Endodermal cell (in vitro differentiated cells): ENCODE measurements at places on chromosomes 7 and 10. TPM values are rescaled to one million over a fixed set of nuclear protein-coding genes. Genes with fewer than 3 reads are reported as not detected.

DNA sequence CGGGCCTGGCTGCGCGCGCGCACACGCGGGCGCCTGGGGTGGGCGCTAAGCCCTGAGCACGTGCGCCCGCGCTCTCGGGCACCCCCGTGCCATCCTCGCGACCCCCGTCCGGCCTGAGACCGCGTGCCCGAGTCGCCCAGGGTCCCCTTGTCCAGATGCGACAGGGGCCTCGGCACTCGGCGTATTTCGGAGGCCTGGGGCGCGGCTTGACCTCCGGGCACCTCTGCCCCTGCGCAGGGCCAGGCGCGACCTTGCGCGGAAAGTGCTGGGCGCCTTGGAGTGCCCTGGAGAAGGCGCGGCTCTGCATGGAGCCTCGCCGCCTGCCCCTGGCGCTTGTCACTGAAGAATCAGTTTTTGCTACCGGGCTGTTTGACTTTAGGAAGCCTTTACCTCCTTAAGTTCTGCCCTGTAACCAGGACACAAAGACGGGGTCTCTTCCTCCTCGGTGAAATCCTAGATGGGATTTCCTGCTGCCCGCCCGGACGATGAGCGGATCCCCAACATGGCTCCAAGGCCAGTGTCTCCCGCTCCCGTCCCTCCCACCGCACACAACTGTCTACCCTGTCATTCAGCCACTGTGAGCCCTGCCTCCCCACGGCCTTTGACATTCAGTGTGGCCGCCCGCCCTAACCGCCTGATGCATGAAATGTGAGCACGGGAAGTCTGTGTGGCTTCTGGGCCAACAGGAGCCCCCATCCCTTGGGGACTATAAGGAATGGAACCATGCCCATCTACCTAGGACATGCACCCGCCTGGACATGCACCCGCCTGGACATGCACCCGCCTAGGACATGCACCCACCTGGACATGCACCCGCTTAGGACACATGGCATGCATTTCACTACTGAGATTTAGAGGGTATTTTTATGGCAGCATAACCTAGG, 1.1 kb upstream of the STK32C start:
- H3K27ac ChIP-seq, result no peak overlapping the region
- H3K4me3 ChIP-seq, result peak overlapping the region; percentile 75
- peaks cover 59% of the 10 kb centered on the region for H3K27me3 ChIP-seq
- peak; percentile 75 for DNase-seq

GRCh38 chr10:4234661-4235060, 449.7 kb upstream of the KLF6 start:
- H3K36me3 ChIP-seq, result no peaks in the 10 kb centered on the region
- H3K4me3 ChIP-seq, result no peak overlapping the region

DNA sequence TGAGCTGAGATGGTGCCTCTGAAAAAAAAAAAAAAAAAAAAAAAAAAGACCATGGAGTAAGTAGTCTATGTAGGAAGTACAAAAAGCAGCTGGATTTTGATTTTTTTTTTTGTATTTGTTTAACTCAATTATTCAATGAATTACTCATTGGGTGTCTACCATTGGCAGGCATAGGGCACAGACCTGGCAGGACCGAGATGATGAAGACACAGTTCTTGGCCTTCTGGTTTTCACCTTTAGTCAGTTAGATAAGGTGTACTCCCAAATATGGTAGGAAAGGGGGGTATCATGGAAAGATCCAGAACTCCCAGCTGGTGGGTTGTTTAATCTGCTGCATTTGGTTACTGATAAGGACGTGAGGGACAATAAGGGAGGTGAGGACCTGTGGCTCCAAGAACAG, 97.1 kb upstream of the NMT2 start:
- H3K27ac ChIP-seq, result no peak overlapping the region
- H3K4me3 ChIP-seq, result no peak overlapping the region
- H3K27me3 ChIP-seq, result no peaks in the 10 kb centered on the region
- peaks cover 14% of the 10 kb centered on the region for H3K36me3 ChIP-seq
- H3K4me1 ChIP-seq, result peaks cover 4% of the 10 kb centered on the region

DNA sequence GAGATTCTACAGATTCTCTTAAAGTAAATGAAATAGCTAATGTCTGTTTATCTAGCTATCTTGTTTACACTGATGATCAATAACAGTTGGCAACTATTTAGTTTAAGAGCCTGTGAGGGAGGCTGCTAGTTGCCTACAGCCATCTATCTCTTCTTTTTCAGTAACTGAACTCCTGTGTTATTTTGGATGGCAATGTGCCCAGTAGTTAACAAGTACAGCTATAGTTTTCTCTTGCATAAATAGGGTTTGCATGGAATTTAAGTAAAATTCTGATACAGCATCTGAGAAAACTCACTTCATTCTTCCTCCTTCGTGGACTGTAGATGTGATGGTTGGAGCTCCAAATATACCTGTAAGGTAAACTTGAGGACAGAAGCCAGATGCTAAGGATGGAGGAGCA, 219.5 kb upstream of the POT1 start:
- no peak overlapping the region for H3K4me3 ChIP-seq
- H3K27ac ChIP-seq, result no peak overlapping the region
- H3K36me3 ChIP-seq, result no peaks in the 10 kb centered on the region
- no peaks in the 10 kb centered on the region for H3K27me3 ChIP-seq
- no peak for DNase-seq

DNA sequence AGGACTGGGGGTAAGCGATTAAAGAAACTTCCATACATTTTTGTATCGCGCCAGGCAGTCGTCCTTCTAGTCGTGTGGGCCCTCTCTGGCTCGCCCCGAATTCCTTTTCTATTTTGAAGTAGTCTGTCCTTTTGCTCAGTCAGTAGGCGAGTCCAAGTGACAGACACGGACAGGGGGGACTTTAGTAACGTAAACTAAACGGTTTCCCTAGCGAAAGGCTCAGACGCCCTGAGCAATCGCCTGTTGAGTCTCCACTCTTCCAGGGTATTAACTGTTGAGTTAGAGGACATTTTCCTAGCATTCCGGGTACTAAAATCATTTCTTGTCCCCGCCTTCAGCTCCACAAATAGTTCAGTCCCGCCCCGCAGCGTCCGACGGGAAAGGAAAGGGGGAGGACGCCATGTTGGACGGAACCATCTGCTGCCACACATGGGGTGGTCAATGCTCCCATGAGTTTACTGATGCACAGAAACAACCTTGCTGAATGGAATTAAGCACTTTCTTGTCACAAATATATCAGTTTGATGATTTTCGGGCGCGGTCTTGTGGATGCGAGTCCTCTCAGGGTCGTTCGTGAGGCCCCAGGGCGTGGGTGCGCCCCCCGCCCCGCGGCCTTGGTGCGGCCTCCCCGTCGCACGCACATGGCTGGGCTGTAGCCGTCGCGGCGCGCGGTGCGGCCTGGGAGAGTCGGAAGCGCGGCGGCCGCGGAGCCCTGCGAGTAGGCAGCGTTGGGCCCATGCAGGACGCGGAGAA, at the start of gene EIF3B:
Gene EIF3B (plus strand): TSS at position 642 of the 753 bp plus-strand sequence. CDS start 95 bp downstream, at position 737.
- H3K27ac ChIP-seq, result peak within 1 kb of the TSS; percentile 100
- DNase-seq, result peak; percentile 93
- H3K27me3 ChIP-seq, result no peaks in the 10 kb centered on the region
- H3K4me3 ChIP-seq, result peak within 1 kb of the TSS; percentile 94
- H3K4me1 ChIP-seq, result peaks cover 6% of the 10 kb centered on the region

DNA sequence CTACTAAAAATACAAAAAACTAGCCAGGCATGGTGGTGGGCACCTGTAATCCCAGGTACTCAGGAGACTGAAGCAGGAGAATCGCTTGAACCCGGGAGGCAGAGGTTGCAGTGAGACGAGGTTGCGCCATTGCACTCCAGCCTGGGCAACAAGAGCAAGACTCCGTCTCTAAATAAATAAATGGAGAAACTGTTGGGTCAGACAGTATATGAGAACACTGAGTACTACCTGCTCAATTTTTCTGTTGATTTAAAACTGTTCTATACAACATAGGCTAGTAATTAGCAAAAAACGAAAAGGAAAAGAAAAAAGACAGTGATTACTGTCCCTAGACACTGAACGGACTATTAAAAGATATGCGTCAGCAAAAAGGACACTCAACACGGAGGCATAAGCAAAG, 26.7 kb downstream of the GFRA1 start:
- no peaks in the 10 kb centered on the region for H3K4me1 ChIP-seq
- no peaks in the 10 kb centered on the region for H3K27me3 ChIP-seq
- H3K27ac ChIP-seq, result no peak overlapping the region
- no peak for DNase-seq
- H3K4me3 ChIP-seq, result no peak overlapping the region

- peak; percentile 57 for DNase-seq
- H3K27ac ChIP-seq, result no peak overlapping the region
- peaks cover 19% of the 10 kb centered on the region for H3K4me1 ChIP-seq
Observed at GRCh38 chr7:69966766-69967591, 368.7 kb downstream of the AUTS2 start.

GRCh38 chr10:1050145-1050544, 1.2 kb upstream of the IDI1 start:
- H3K27ac ChIP-seq, result peak overlapping the region; percentile 99
- H3K36me3 ChIP-seq, result peaks cover 53% of the 10 kb centered on the region
- H3K27me3 ChIP-seq, result no peaks in the 10 kb centered on the region
- peak overlapping the region; percentile 100 for H3K4me3 ChIP-seq
- peak; percentile 62 for DNase-seq
- H3K4me1 ChIP-seq, result peaks cover 3% of the 10 kb centered on the region

GRCh38 chr7:68218461-68218860, 1221.8 kb downstream of the TYW1 start:
- no peak for DNase-seq
- no peaks in the 10 kb centered on the region for H3K4me1 ChIP-seq
- peak overlapping the region; percentile 70 for H3K4me3 ChIP-seq
- no peaks in the 10 kb centered on the region for H3K27me3 ChIP-seq
- no peak overlapping the region for H3K27ac ChIP-seq

DNA sequence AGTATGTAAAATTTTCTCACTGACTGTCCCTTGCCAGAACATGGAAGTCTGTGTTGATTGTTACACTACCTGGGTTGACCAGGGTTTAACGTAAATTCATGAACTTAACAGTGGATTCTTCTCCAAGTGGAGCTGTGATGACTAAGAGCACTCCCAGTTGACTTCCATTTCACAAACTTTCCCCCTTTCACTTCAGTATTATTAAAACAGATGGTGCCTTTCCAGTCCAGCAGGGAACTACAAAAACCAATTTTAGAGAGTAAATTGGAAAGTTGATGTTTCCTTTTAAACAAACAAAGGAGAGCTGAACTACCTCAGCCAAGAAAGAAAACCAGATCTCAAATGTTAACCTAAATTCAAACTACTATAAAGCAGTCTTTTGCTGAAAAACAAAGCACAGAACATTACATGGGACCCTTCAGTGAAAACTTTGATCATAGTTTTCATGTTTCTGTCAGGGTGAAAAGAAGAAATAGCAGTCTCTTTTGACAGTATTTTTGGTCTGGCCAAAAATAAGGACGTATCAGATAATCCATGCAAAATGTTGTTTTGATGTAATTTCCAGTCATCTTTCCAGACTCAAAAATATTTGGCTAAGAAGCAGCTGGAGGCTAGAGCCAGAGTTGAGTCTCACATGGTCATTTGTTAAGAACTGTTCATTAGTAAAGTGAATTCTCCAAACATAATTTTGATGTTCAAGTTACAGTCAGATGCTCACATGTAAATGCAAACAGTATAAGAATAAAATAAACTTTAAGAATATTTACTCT, 479.9 kb upstream of the AKR1E2 start:
- no peak overlapping the region for H3K4me3 ChIP-seq
- H3K36me3 ChIP-seq, result no peaks in the 10 kb centered on the region
- H3K27me3 ChIP-seq, result no peaks in the 10 kb centered on the region
- no peak for DNase-seq
- H3K4me1 ChIP-seq, result no peaks in the 10 kb centered on the region

DNA sequence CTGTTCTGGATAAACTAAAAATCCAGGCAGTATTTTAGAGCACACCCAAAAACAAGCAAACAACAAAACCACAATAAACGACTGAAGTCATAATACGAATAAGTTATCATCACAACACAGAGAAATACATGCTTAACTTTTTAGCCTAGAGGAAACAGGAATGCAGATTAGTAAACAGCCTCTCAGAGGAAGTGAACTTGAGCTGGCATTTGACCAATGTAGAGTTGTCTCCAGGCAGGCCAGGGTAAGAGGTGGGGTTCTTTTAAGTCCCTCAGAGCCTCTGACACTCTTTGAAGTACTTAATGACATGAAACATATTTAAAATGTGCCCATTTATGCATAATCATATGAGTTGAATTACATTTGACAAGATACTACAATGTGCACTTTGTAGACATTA, 43.3 kb upstream of the PLXDC2 start:
- no peak for DNase-seq
- no peak overlapping the region for H3K4me3 ChIP-seq
- H3K27me3 ChIP-seq, result no peaks in the 10 kb centered on the region
- no peaks in the 10 kb centered on the region for H3K36me3 ChIP-seq
- peaks cover 3% of the 10 kb centered on the region for H3K4me1 ChIP-seq

GRCh38 chr10:49371967-49372366, 23.9 kb downstream of the DRGX start:
- H3K27ac ChIP-seq, result no peak overlapping the region
- DNase-seq, result no peak
- no peaks in the 10 kb centered on the region for H3K27me3 ChIP-seq

DNA sequence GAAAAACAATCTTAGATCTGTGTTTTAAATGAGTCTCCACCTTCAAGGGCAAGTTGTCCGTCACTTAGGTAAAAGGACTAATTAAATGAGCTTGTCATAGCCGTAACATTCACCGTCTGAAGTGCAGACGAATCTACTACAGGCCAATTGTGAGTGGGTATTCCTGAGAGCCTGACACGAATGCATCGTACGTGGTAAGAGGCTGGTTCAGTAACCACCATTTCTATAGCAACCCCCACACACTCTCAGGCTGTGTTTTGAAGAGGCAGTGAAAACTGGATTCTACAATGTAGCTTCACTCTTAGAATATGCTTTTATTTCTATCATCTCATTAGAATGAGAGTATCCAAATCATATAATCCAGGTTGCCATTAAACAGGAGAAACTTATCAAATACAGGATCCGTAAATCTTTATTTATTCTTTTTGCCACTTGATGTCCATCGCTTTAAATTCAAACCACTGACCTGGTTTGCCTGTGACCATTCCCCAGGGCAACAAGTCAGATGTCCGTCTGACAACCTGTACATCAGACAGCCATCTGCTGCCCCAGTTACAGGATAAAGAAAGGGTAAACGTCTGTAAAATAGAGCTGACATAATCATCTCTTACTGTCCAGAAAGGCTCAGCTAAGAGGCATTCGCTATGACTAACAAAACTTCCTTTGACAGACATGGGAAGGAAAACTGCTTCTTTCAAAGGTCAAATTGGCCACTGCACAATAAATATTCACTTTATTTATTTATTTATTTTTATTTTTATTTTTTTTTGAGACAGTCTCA, 70.3 kb upstream of the NMT2 start:
- DNase-seq, result no peak
- peaks cover 20% of the 10 kb centered on the region for H3K36me3 ChIP-seq
- no peak overlapping the region for H3K4me3 ChIP-seq
- H3K27ac ChIP-seq, result peak overlapping the region; percentile 33

GRCh38 chr7:92161271-92161670, 17.7 kb downstream of the LRRD1 start:
- no peak overlapping the region for H3K27ac ChIP-seq
- H3K4me3 ChIP-seq, result no peak overlapping the region
- no peak for DNase-seq
- no peaks in the 10 kb centered on the region for H3K36me3 ChIP-seq
- no peaks in the 10 kb centered on the region for H3K4me1 ChIP-seq

The TRIP6 gene
- 107 to 131 TPM (median 123 TPM) in 3 replicates for total RNA-seq

The DRGX gene
- not detected in 3 replicates for total RNA-seq

The ASB10 gene
- not detected in 2 replicates for total RNA-seq

The CACNB2 gene
- total RNA-seq, result 2.7 and 4.6 TPM in 2 replicates

The SLC39A12 gene
- not detected in 2 replicates for total RNA-seq

The SPDYE9 gene
- total RNA-seq, result not detected in 3 replicates

The CFAP69 gene
- total RNA-seq, result 2.4 and 4.9 TPM in 2 replicates
